Activated naive CD4-positive, alpha-beta T cell treated with Interleukin-2 at 50 U/mL for 16 hours (primary cell): ENCODE measurements at places on chromosomes 3 and 15.

DNA sequence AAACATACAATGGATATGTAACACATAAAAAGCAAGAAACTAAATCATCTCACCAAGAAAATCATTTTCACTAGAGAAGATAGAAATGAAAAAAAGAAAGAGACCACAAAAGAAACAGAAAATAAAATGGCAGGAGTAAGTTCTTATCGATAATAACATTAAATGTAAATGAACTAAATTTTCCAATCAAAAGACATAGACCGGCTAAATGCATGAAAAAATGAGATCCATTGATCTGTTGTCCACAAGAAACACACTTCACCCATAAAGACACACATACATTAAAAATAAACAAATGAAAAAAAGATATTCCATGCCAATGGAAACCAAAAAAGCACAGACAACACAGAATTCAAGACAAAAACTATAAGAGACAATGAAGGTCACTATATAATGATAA, 1771.9 kb downstream of the SI start:
- DNase-seq: no peak

DNA sequence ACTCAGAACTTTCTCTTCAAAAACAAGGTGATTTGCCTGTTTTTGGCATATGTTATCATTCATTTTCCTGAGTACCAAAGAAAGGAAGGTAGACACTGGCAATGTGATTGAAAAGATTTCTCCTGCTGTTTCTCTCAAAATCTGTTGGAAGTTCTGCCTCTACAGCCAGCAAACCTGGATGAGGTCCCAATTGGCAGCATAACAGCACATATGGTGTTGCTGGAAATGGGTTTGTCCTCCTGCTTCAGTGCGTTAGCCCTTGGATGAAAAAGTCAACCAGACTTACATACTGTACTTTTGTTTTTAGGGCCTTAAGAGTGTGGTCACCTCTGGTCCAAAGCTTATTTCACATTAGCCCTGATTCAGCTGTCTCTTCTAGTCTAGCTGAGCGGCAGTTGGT, 237.6 kb upstream of the MME start:
- no peak for DNase-seq

DNA sequence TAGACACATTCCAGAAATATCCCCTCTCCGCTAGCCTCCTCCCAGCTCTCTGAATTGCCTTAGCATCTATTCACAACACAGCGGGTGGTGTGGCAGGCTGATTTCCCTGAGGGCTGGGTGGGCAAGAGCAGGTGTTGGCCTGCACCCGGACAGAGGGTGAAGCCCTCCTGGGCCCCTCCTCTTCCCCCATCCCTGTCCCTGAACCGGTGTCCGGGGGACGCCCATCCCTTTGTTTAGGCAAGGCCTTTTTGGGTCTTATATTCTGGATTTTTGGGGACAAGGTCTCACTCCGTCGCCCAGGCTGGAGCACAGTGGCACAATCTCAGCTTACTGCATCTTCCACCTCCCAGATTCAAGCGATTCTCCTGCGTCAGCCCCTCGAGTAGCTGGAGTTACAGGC, 55.2 kb upstream of the KLHL25 start:
- DNase-seq: no peak

DNA sequence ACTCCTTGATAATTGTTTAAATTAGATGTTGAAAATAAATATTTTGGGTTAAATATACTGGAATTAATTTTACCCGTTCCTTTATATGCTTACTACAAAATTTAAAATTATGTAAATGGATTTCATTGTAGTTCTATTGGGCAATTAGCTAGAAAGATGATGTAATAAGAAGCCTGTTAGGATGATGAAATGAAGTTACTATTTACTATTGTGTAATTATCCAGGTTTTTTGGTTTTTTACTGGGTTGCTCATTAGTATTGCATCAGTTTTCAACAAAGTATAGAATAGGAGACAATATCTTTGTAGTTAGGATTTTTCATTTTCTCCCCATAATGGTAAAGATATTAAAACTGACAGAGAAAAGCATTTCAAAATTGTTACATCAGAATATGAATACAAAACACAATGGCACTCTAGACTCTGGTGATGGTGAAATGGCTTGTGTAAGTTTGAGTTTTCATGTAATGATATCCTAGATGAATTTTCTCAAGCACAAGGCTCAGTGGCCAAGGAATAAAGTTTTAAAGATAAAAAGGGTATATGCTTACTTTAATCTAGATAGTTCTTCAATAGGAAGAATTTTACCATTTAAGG, 222.0 kb downstream of the P3H2 start:
- no peak for DNase-seq

GRCh38 chr3:115655761-115656282, 32.5 kb downstream of the GAP43 start:
- no peak for DNase-seq
